ENCODE measurements at places on chromosomes 4 and X. TPM values are rescaled to one million over a fixed set of nuclear protein-coding genes. Genes with fewer than 3 reads are reported as not detected.

Gene CYLC1
- total RNA-seq: not detected

Gene CSN1S1
- total RNA-seq: not detected

DNA sequence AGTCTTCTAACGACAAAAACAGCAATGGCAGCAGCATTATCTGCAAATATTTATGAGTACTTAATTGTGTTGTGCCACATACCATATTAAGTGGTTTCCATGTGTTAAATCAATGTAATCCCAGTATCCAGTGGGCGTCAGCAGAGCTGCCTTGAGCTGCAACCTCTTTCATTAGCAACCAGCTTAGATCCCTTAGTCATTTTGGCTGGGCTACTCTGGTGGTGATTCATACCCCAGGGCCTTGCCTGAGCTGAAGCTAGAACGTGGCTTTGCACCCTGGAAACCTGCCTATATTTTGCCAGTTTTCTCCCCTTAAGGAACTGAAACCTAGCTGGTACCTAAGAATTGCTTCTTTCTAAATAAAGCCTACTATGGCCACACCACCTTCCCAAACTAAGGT lies 474.3 kb upstream of the FTHL17 start:
- no peak overlapping the region for H3K27ac ChIP-seq
- no peaks in the 10 kb centered on the region for H3K4me1 ChIP-seq
- H3K27me3 ChIP-seq: no peaks in the 10 kb centered on the region
- no peak for DNase-seq
- H3K4me3 ChIP-seq: no peak overlapping the region

DNA sequence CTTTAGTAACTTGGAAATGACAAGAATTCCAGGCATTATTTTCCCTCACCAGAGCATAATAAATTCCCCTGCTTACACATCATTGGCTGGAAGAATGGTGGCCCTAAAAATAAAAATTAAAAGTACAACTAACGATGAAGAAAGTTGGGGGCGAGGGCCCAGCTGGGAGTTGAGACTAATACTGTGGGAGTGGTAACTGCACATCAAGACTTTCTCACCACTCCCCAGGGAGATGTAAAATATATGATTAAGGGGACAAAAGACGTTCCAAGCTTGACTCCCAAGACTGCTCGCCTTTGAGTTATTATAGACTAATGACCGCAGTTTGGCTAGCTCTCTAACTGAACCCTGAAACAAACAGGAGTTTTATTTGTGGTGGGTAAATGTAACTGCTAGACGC lies 30.0 kb downstream of the SMIM31 start:
- H3K4me3 ChIP-seq: no peak overlapping the region
- no peak overlapping the region for H3K27ac ChIP-seq
- no peak for DNase-seq

DNA sequence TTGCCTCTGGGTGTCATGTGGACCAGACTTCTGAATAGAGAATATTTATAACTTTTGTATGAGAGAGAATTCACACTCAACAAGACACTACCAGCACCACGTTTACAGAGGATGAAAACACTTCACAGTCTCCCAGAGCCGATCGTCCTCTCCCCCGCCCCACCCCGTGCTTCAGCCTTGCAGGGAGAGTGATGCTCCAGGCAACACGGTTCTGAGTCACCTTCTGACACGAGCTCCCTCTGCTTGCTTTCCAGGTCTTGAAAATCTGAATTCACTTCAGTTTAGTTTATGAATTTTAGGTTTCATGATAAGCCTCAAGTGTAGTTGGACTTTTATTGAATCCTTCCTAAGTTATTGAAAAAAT lies 59.8 kb downstream of the CPLX1 start:
- no peak overlapping the region for H3K4me3 ChIP-seq
- DNase-seq: no peak
- peaks cover 86% of the 10 kb centered on the region for H3K36me3 ChIP-seq
- no peaks in the 10 kb centered on the region for H3K27me3 ChIP-seq
- no peak overlapping the region for H3K27ac ChIP-seq
